ENCODE measurements at places on chromosomes 7 and 10.

DNA sequence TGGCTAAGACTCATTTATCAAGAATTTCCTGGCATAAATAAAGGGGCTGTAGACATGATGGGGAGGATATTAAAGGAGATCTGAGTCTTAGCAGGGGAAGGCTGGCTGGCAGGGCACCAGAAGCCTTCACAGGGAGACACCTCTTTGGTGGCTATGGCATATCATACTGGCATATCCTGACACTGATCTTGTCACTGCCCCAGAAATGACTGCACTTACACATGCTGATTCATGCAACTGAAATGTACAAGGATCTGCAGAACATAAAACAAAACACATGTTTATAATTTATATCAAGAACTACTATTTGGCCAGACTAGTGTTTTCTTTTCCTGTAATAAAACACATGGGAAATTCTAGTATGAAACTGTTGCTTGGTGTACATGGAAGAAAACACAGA lies 5.5 kb upstream of the LIPN start:
- DNase-seq: no peak

DNA sequence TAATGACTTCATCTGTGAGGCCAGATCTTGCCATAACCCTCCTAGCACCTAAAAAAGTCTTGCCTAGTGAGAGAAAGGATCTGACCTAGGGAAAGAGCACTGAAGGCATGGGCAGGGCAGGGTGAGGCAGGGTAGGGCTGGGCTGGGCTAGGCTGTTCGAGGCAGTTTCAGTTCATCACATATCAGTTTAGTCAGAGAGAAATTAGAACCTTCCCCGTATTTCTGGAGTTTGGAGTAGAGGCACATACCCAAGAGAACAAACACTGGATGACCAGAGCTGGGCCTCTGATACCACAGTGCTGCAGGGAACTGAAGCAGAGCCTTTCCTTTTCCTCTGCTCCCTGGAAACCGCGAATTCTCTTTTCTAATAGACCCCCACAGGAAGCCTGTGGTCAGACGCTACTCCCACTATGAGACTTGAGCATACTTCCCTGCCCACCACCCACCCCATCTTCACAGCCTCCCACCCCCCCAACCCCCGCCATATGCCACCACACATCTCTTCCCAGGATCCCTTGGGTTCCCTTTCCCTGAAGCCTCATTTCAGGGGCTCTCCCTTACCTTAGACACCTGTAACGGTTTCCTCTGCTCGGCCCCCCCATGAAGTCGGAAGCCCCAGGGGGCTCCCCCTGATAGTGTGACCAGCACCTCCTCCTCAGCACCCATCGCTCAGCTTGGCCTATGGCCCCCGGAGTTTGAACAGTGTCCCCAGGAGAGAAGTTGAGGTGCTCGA lies 406 bp downstream of the SYNPO2L start:
- no peak for DNase-seq

GRCh38 chr7:139791316-139791715 lies 13.5 kb upstream of the HIPK2 start:
- DNase-seq: no peak

DNA sequence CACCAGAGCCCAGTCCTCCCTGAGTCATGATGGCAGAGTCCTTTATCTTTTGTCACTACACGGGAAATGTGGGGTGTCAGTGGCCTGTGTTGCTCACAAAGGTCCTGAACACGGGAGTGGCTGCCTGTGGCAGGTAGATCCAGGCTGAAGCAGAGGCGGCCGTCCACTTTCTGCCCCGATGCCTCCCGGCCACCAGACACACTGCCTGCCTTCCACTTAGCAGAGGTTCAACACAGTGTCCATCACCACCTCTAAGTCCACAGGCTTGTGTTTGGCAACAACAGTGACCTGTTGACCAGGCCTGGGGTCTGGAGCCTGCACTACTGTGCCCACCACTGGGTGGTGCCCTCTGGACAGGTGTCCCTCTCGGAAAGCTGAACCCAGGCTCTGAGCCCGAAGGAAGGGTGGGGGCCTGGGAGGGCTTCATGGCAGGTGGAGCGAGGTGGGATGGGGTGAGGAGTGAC lies 49.9 kb upstream of the CAMK2B start:
- no peak for DNase-seq

DNA sequence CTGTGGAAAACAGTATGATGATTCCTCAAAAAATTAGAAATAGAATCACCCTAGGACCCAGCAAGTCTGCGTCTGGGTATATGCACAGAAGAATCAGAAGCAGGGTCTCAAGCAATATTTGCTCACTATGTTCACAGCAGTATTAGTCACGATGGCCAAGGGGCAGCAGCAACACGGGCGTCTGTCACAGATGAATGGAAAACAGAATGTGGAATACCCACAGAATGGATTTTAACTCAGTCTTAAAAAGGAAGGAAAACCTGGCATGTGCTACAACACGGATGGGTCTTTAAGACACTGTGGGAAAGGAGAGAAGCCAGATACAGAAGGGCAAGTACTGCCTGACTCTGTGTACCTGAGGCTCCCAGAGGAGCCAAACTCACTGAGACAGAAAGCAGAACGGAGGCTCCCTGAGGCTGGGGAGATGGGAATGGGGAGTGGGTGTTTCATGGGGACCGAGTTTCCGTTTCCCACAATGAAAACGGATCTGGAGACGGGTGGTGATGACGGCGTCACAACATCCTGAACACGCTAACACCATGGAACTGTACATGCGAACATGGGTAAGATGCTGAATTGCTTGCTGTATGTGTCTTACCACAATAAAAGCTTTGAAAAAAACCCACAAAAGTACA lies 36.7 kb upstream of the INPP5A start:
- DNase-seq: no peak

DNA sequence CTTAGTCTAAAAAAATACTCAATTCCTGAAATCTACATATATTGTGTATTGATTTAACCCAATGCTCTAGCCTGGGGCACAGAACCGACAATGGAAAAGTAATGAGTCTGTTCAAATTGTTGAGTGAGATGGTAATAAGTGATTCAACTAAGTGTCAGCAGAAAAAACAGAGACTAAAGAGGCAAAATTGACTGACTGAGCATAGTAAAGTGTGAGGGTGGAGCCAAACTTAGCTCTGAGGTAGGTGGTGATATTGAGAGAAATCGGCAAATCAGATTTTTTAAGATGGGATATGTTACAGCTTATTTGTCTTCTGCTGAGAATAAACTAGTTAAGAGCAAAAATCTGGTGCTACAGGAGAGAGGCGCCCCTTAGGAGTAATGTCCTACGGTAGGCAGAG lies 764.0 kb upstream of the LRRN3 start:
- no peak for DNase-seq

GRCh38 chr7:36986948-36987724 lies 262.8 kb upstream of the AOAH start:
- DNase-seq: peak; percentile 40

- peak; percentile 51 for DNase-seq
Observed at GRCh38 chr7:129952086-129952652, 591 bp downstream of the UBE2H start.

DNA sequence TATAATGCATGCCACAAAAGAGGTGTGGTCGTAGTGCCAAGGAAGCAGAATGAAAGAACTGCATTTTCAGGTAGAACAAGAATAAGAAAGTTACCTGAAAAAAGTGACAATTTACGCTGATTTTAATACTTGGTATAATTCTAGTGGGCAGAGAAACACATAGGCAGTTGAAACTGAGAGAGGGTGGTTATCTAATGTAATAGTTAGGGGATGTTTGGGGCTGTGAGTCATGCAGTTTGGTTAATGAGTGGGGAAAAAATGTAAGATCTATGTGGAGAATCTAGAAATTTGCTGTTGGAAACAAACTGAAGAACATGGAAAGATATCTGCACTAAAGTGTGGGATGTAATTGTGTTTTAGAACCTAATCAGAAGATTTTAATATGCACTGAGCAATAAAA lies 33.7 kb downstream of the ZNF37A start:
- DNase-seq: no peak

GRCh38 chr10:112429147-112429546 lies 17.6 kb downstream of the ZDHHC6 start:
- no peak for DNase-seq

GRCh38 chr10:101826852-101827434 lies 8.7 kb upstream of the OGA start:
- no peak for DNase-seq

DNA sequence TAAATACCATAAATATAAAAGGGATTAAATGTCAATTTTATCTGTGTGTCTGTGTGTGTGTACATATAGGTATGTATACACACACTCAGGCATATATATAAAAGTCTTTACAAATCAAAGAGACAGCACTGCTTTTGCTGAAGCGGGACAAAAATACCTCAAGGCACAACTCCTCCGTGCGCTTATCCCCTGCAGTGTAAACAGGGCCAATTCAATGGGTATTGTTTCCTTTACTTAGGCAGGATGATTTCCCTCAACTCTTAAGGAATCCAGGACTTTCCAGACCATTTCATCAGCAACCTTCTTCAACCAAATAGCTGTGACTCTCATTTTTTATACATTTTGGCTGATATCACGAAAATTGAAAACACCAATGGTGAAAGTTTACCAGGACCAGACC lies 227.7 kb downstream of the CRPPA start:
- DNase-seq: no peak

- no peak for DNase-seq
Observed at GRCh38 chr7:155991470-155991869, 179.2 kb upstream of the SHH start.
